ENCODE measurements at places on chromosomes 5 and 9.
A peak's percentile ranks its signal among the peaks of the same experiment; 100 is the strongest.

DNA sequence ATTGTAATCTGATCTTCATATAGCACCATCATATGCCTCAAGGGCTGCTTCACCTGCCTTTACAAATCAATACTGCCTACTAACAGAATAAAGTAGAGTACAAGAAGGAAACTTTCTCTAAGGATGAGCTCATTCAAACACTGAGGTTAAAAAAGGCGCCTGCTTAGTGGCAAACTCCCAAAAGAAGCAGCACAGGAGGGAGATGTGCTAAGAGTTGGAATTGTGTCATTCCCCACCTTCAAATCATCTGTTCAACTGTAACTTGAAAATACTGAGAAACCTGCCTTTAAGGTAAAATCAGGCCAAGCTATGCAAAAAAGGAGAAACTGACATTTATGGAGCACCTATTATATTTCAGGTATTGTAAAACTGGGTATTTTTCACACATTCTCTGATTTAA is 560.6 kb downstream of the PTPRD start:
- DNase-seq: no peak

GRCh38 chr5:456351-457194 is 13.6 kb downstream of the EXOC3 start:
- peak; percentile 54 for DNase-seq

GRCh38 chr5:134547999-134548658 is 22.7 kb downstream of the JADE2 start:
- no peak for DNase-seq

- peak; percentile 17 for DNase-seq
Measured at GRCh38 chr9:108045851-108046250, 556.3 kb upstream of the KLF4 start.

GRCh38 chr9:16386827-16387077 is 483.7 kb downstream of the BNC2 start:
- no peak for DNase-seq

DNA sequence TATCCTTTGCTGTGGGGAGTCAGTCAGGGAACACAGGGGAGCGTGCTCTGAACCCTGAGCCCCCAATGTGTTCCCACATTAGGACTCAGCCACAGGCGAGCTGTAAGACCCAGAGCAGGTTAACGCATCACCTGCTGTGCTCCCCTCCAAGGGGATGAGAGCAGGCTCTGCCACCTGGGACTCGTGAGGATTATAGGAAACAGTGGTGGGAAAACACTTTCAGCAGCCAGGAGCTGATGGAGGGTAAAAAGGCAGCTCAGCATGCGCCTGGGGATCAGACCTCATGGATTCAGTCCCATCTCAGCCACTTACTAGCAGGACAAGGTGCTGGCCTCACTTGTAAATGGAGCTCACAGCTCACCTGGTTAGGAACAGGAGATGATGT is 9.2 kb downstream of the JADE2 start:
- no peak for DNase-seq

DNA sequence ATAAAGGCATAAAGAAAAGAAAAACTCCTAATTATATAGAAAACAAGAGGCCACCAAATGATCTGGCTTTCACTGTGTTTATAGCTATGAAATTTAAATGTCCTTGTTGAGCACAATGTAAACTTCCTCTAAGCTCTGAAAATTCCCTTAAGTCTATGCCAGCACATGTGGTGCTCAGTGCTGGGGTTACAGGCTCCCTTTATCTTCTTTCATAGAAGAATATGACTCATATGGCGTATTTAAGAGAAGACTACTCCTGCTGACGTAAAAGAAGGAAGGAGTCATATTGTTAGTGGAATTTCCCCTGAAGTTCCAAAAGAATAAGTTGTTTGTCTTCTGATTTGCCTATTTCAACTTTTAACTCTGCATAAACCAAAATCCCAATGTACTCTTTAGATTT is 30.4 kb downstream of the RNF145 start:
- peak; percentile 88 for DNase-seq

- DNase-seq: peak; percentile 29
Measured at GRCh38 chr9:4425319-4426045, 64.8 kb upstream of the SLC1A1 start.

- DNase-seq: no peak
Measured at GRCh38 chr5:36438765-36439561, 137.3 kb upstream of the RANBP3L start.

GRCh38 chr5:151734064-151734408 is 24.4 kb downstream of the ATOX1 start:
- no peak for DNase-seq

GRCh38 chr9:34493972-34494535 is 28.7 kb downstream of the ENHO start:
- peak; percentile 16 for DNase-seq

DNA sequence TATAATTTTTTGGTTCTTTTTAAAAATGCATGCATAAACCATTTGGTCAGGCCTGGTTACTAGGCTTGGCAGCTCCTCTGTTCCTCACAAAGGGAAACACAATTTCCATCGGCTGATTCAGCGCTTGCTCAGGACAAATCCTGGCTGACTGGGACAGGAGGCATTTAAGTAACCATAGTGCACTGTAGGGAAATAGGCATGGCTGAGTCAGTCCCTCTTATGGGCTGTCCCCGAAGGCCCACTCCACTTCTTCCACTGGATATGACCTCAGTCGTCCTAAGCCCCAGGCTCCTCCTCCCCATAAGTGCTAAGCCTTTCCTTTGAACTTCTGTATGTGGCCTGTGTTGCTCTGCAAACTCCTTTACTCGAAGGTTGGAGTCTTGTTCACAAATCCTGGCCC is 71.2 kb upstream of the GLIS3 start:
- peak; percentile 89 for DNase-seq

GRCh38 chr9:128946571-128947276 is 679 bp downstream of the DOLK start:
- DNase-seq: peak; percentile 41

GRCh38 chr5:57696389-57696769 is 213.8 kb upstream of the ACTBL2 start:
- DNase-seq: no peak

GRCh38 chr5:171340042-171340441 is 31.0 kb downstream of the TLX3 start:
- DNase-seq: no peak

- DNase-seq: no peak
Measured at GRCh38 chr5:56019306-56020272, 24.8 kb upstream of the IL6ST start.

DNA sequence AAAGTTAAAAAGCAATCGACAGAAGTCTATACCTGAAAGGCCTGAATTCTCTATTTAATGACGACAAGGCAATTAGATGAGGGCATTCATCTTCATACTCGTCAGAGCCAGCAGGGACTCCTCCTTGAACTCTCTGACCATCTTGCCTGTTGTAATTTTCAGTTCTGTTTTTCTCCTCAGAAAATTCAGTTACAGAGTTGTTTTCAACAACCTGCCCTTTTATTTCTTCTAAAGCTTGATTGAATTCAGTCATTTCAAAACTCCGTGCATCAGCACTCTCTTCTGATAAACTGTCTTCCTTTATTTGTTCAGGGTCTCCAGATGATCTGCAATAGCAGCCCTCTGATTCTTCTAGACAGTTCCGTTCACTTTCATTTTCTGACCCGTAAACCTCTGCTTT is 15.6 kb downstream of the RIOK2 start:
- no peak for DNase-seq

DNA sequence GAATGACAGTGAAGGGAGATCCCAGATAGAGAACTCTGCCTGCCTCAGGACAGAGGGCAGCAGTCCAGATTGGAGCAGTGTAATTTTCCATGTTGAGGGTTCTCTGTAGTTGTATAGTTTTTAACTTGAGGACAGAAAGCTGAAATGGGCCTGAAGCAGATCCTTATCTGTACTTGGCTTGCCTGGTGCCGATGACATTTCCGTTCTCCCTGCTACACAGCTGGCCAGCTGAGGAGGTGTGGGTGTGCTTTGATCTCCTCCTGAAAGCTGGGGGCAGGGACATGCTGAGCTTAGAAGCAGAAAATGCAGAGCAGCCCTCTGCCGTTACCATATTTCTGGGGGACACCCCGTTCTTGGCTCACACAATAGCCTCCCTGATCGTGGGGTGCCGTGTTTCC is 10.5 kb downstream of the GLRX start:
- DNase-seq: no peak

DNA sequence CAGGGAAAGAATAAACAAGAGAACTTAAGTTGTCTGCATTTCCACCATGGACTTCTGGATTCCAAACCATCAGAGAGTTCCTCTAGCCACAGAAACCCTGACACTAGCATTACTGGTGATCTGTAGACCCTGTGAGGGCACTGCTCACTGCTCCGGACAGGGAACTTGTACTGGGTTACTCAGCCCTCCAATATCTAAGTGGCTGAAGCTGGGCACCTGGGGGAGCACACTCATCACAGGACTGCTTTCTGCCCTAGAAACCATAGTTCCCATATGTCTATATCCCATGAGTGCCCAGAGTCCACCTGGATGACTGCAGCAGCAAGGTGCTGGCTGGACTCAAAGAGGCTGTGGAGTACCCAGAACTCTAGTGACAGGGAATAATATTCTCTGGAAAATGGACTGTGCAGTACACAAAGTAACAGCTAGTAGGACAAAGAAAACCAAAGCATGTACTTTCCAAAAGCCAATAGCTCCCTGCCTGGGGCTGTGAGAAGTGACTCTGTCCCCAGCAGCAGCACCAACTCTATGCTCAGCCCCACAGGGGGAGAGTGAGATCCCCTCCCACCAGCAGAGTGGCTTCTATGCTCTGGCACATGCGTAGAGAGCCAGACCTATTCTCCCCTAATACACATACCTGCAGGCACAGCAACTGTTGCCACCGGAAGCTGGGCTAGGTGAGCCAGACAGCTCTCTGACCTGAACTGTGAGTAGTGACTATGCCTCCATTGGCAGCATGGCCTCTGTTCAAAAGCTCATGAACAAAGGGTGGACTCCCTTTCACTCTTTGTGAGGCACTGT is 472.9 kb upstream of the FTMT start:
- no peak for DNase-seq

DNA sequence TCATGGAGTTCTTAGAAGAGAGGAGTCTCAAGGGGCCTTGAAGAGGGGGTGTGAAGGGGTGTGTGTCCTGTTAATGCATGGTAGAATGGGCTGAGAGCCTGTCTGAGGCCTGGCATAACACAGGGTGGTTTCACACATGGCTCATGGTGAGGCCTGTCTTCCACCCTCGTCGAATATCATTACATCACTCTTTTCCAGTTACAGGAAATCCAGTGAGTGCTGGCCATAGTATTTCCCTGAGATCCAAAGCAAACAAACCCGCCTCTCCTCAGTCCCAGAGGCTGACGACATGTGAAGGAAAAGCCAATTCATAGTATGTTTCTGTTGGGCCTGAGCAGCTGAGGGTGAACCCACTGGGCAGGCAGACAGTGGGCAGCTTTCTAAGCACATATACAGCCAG is 159.4 kb upstream of the NR3C1 start:
- DNase-seq: peak; percentile 49

- DNase-seq: no peak
Measured at GRCh38 chr5:36135988-36136387, 15.7 kb downstream of the LMBRD2 start.

GRCh38 chr9:125632321-125633115 is 74.5 kb downstream of the MAPKAP1 start:
- peak; percentile 90 for DNase-seq

- no peak for DNase-seq
Measured at GRCh38 chr5:148951612-148952011, 111.2 kb downstream of the SH3TC2 start.

GRCh38 chr5:37121027-37121426 is 128.1 kb downstream of the CPLANE1 start:
- no peak for DNase-seq

DNA sequence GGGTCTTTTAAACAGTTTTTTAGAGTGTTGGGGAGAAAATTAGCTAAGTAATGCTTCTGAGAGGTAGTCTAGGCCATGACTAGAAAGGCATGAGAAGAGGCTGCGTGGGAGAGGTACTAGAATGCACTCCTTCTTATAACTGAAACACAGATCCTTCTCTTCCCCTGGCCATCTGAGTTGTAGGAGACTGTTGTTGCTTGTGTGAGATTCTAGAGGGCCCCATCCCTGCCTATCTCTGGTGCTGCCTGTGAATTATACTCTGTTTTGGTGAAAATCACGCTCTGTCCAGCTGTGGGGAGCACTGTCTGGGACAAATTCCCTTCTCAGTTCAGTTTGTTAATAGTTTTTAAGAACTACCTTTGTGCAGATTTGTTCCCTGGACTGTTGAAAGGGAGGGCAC is 37.5 kb downstream of the MAP1B start:
- no peak for DNase-seq

Measured in kidney tubule cell (primary cell).